ENCODE measurements at places on chromosomes 4 and X.

- DNase-seq, result no peak
Observed at GRCh38 chrX:145751943-145752342, 65.7 kb upstream of the SLITRK2 start.

DNA sequence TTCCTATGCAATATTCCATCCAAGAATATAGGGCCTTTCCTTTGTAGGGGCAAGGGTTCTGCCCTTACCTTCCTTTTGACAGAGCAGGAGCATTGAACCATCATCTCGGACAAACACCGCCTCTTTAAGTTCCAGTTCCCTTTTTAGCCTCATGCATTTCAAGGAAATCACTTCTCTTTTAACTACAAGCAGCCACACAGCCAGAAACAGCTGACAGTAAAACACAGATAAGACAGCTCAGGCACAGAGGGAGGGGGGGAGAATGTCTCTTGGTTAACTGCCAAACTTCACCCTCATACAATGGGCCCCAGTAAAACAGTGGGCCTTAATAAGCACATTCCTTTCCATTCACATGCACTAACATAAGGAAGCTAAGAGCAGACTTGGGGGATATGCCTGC is 648.3 kb downstream of the GABRG1 start:
- DNase-seq, result no peak

GRCh38 chrX:38126179-38126578 is 94.5 kb downstream of the SRPX start:
- no peak for DNase-seq

- DNase-seq, result no peak
Observed at GRCh38 chr4:138957302-138957701, 58.3 kb upstream of the NOCT start.

DNA sequence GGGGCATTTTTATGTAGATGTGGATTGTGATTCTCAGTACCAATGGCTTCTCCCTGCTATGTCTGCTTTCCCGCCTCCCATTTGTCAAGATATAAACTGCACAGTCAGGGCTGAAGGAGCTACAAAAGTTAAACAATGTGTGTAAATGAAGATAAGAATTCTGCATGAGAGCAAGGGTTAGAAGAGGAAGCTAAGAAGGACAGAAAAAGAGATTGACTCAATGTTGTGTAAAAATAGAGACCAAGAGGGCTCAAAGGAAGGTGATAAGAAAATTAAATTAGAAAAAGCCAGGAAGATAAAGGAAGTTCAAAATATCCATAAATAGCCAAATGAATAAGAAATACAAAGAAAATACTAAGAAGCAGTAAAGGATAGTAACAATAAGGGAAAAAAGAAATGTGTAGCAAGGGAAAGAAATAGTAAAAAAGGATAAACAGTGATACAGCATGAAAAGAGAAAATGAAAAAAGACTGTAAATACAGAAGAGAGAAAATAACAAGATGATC is 82.5 kb downstream of the AMELX start:
- DNase-seq, result no peak

GRCh38 chr4:98966926-98967325 is 28.6 kb upstream of the METAP1 start:
- DNase-seq, result no peak

GRCh38 chrX:72475952-72476668 is 96.5 kb downstream of the HDAC8 start:
- DNase-seq, result no peak

DNA sequence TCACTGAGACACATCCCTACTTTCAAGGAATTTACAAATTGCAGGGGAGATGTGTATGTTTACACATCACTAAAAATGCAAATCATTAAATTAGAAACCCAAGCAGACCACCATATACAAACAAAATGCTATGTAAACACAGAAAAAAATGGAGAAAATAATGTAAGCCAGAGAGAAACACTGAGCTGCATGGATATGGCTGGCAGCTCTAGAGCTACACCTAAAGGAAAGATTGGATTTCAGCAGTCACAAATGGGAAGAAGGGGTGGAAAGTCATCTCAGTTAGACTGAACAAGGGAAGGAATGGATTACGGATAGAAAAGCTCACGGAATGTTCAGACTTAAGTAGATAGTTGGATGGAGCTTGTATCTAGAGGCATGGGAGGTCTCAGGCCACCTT is 186.3 kb downstream of the MOSPD2 start:
- no peak for DNase-seq

GRCh38 chr4:81622028-81622427 is 150.3 kb upstream of the RASGEF1B start:
- DNase-seq, result no peak

DNA sequence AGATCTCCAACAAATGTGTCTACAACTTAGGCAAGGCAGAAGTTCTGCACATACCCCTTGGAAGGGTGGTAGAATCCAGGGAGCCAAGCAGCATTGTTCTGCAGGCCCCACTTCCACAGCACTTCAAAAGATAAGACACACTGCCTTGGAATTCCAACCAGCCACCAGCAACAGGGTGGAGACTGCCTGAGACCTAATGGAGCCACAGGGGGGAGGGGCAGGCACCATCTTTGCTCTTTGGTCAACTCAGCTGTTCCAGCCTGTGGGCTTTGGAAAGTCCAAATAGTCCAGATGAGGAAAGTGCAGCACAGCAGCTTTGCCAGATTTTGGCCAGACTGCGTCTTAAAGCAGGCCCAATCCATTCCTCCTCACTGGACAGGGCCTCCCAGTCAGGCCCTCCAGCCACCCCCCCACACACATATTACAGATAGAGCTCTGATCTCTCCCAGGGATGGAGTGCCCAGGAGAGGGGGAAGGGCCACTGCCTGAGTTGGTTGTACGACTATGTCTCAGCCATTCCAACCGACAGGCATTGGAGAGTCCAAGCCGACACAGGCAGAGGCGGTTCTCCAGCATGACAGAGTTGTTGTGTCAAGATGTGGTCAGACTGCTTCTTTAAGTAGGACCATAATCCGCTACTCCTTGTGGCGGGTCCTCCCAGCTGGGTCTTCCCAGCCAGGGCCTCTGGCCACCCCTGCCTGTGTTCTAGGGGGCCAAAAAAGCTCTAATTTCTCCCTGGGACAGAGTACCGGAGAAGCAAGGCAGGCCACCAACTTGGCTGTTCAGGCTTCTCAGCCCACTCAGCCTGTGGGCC is 42.5 kb upstream of the ANTXR2 start:
- no peak for DNase-seq

DNA sequence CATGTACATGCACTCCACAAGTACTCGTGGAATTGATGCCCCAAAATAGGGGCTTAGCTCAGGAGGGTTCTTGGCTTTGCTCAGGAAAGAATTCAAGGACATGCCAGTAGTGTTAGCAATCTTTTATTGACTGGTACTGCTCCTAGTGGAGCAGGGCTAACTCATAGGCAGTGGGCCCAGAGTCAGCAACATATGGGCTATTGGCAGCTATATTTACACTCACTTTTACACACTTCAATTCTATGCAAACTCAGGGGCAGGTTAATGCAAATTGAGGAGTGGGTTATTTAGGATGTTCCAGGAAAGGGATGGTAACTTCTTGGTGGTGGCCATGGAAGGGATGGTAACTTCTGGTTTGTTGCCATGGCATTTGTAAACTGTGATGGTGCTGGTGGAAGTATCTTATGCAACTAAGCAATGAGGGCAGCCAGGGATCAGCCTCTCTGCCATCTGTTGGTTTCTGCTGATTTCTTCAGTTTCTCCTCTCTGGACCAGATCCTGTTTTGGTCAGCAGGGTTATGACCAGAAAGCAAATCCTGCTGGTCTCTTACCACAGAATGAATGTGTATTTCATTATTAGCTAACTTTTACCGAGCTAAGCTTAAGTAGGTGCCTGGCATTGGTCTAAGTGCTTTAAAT is 69.2 kb upstream of the FAT1 start:
- DNase-seq, result no peak

DNA sequence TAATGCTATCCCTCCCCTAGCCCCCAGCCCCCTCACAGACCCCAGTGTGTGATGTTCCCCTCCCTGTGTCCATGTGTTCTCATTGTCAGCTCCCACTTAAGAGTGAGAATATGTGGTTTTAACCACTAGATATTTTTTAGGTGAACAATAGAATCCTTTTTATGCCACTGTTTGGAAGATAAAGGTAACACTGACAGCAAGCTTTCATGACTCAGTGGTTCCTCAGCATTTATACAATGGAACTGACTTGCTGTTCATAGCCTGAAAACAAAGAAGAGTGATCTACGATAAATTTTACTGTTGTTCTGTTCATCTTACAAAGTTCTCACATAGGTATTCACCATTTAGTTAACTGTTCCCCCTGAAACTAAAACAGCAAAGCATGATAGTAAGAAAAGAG is 147.8 kb downstream of the ARHGAP10 start:
- DNase-seq, result no peak

DNA sequence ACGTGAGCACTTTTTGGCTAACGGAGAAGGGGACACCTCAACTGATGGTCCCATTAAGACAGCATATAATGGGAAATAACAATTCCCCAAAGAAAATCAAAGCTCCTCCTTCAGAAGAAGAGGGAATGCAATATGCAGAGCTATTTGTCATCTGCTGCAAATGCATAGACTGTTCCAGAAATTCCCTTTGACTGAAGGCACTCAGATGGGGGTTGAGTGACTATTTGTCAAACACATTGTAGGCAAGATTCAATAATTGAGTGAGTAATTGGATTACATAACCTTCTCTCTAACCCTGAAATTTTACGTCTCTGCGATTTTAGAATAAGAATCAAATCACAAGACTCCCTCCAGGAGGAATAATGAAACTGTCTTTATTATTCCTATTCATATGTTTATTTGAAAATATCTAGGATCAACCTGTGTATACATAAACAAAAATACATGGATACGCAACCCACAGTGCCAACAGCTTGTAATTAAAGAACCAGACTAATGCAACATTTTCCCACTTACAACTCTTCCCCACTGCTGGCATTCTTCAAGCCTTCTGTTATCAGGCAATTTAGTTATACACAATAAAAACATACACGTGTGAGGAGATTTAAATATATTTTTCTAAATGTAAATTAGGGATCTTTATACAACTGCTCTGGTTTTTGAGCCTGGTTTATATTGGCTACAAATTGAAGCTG is 256.6 kb downstream of the GBA3 start:
- no peak for DNase-seq

- no peak for DNase-seq
Observed at GRCh38 chrX:10660171-10660570, 39.8 kb upstream of the MID1 start.

All from stimulated activated CD8-positive, alpha-beta memory T cell treated with anti-CD3 and anti-CD28 coated beads, Interleukin-4, amount 100 ng/mL, for 4 hours (primary cell).